ENCODE measurements at places on chromosomes 11 and 22.

DNA sequence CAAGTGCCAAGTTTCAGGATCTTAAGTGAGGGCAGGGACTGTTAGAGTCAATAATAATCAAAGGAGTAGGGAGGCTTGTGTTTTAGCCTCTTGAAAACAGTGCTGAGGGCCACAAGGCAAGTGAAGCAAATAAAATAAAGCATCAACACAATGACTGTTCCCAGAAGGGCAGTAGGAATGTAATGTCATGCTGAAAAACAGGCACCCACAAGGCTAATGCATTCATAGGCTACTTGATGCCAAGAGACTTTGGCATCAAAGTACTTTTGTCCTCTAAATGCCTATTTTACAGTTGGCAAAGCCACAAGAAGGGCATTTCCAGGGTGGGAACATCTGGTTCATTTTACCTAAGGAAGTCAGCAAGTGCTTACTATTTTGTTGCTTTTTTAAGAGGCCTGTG, 22.9 kb downstream of the RAB39A start:
- DNase-seq, result no peak

GRCh38 chr11:118430956-118431355, 5.3 kb upstream of the KMT2A start:
- no peak for DNase-seq

DNA sequence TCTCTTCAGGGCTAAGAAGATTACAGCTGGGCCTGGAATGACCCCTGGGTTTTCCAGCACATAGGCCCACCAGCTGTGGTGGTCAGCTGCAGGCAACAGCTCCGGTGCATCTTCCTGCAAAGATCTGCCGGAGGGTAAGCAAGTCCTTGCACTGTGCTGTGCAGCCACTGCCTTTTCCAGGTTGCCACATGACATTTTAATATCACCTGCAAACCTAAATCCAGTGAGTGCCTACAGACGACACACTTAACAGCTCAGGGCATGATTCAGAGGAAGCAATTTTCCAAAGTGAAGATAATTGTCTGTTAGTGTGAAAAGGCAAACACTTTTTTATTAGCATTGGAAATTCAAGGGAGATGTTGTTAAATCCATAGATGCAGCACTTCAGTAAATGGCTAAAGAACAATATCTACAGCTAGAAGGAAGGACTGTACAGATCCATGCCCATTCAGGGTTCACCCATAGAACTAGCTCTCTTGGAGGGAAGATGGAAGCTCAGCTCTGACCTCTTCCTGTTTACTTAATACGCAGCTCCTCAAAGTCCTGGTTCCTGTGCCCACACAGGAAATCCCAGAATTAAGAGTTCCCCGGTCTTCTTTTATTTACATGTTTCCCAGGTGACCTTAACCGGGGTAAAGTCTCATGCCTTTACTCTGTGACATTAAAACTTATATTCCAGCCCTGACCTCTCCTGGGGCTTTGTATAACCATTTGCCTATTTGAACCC, 13.3 kb upstream of the NRIP3 start:
- no peak for DNase-seq

DNA sequence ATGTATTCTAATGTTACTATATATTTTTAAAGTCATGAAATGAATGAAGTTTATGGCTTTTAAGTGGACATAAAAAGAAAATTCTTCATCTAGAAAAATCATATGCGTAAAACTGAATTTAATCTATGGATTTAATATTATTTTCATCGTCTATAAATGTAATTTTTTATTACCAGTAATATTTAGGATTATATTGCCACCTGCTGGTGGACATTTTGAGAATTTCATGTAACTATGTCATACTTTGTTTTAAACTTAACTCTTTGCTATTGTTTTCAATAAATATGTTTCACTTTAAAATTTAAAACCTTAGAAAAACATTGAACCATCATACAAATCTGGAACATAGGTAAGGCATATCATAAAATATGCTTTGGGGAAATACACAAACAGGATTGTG, 66.5 kb upstream of the CEP126 start:
- no peak for DNase-seq

- no peak for DNase-seq
These were observed 50.4 kb upstream of the CTSC start for GRCh38 chr11:88387957-88388356.

DNA sequence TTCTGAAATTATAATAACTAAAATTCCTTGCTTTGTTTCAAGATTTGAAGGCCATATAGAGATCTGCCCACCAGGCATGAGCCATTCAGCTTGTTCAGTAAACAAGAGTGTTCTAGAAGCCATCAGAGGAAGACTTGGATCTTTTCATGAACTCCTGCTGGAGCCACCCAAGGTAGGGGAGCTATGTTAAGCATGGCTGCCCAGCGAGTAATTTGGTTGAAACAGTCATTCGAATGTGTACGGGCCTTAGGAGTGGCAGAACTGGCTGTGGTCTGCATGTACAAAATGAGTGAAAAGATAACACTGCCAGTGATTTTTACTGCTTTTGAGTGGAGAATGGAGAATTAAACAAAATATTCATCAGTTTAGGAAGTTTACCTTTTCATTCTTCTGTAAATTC, 103.7 kb downstream of the PPP6R3 start:
- no peak for DNase-seq

- no peak for DNase-seq
These were observed 21.5 kb downstream of the KCTD21 start for GRCh38 chr11:78166855-78167469.

GRCh38 chr22:44455151-44455962, 42.7 kb downstream of the RTL6 start:
- DNase-seq, result peak; percentile 56

GRCh38 chr11:3167143-3168119, 2.3 kb upstream of the OSBPL5 start:
- no peak for DNase-seq

- DNase-seq, result no peak
These were observed 95.1 kb downstream of the CELSR1 start for GRCh38 chr22:46442217-46442853.

GRCh38 chr11:125902277-125902926, 604 bp downstream of the PUS3 start:
- DNase-seq, result no peak

DNA sequence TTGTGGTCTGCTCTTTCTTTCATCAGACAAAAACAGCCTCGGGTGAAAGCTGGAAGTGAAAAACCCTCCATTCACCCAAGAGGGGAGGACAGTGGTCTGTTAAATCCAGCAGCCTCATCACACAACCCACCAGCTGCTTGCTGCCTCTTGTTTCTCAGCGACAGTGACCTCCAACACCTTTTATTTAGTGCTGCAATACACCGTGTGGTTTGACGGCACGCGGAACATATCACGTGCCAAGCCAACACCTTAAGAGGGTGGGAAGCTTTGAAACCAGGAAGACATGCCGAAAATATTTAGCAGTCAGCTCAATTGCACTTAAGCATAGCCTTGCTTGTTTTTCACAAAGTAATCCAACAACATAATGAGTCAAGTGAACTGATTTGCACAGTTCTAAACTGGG, 39.8 kb upstream of the POGLUT3 start:
- no peak for DNase-seq

- no peak for DNase-seq
These were observed 47.1 kb downstream of the CWC15 start for GRCh38 chr11:94926271-94926625.

GRCh38 chr11:119433358-119433725, 10.4 kb upstream of the THY1 start:
- DNase-seq, result no peak

DNA sequence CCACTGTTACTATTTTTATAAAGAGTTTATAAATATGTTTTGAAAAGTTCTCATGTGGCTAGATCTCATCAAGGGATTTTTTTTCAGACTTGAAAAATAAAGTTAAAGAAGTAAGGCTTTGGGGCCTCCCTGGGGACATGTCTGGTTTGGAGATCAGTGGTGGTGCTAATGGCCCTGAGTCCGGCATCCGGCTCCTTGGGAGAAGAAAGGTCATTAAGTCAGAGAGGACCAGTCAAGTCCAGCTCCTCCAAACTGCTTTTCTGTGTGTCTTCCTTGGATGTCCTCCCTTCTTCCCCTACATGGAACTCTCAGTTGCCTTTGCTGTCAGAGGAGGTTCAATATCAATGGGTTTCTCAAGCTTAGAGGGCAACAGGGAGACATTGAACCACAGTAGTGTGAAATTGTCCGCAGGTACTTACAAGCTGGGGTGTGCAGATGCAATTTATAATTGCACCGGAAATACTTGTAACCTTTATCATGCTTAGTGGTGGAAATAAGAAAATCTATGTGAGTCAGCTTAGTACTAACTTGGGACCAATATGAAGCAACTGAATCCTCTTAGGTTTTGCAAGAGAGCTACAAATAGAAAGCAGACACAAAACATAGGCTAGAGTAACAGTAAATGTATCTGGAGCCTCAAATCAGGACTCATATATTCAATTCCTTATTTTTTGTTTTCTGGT, 144.3 kb downstream of the TEAD1 start:
- DNase-seq, result no peak

GRCh38 chr11:94968334-94968958, 4.9 kb downstream of the CWC15 start:
- no peak for DNase-seq

DNA sequence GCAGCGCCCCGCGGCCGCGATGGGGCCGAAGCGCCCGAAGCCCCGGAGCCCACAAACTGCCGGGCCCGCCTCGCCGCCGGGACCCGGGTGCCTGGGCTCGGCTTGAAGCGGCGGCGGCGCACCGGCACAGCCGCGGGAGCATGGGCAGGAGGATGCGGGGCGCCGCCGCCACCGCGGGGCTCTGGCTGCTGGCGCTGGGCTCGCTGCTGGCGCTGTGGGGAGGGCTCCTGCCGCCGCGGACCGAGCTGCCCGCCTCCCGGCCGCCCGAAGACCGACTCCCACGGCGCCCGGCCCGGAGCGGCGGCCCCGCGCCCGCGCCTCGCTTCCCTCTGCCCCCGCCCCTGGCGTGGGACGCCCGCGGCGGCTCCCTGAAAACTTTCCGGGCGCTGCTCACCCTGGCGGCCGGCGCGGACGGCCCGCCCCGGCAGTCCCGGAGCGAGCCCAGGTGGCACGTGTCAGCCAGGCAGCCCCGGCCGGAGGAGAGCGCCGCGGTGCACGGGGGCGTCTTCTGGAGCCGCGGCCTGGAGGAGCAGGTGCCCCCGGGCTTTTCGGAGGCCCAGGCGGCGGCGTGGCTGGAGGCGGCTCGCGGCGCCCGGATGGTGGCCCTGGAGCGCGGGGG, 346 bp downstream of the FJX1 start:
- DNase-seq, result no peak

DNA sequence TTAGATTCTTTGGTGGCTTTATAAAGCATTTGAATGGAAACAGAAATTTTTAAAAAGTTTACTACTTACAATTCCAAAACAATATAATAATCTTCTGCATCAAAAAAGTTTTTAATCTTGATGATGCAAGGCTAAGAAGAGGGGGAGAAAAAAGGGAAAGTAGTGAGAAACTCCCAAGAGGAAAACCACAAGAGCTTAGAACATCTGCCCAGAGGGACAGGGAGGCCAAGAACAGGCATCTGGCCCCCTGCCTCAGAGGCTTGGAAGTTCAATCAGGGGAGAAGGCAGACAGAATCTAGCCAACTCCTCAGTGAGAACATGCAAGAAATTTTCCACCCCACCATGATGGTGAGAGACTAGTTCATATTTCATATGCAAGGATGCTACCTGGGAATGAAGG, 23.8 kb upstream of the TTC28 start:
- no peak for DNase-seq

DNA sequence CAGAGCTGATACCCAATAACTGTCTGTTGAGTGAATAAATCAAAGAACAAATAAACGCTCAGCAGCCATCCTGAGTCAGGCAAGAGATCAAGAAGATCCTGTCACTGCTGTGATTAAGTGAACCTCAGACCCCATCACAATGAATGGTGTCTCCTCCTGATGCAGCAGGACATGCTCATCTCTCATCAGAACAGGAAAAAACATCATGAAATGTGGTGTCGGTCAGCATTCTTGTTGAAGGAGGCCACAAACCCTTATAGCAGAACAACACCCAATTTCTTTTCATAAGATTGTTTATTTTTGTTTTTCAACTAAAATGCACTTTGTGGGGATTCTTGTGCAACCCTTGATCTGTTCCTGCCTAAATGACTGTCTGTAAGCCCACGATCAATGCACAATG, 60.3 kb downstream of the SYTL2 start:
- no peak for DNase-seq

DNA sequence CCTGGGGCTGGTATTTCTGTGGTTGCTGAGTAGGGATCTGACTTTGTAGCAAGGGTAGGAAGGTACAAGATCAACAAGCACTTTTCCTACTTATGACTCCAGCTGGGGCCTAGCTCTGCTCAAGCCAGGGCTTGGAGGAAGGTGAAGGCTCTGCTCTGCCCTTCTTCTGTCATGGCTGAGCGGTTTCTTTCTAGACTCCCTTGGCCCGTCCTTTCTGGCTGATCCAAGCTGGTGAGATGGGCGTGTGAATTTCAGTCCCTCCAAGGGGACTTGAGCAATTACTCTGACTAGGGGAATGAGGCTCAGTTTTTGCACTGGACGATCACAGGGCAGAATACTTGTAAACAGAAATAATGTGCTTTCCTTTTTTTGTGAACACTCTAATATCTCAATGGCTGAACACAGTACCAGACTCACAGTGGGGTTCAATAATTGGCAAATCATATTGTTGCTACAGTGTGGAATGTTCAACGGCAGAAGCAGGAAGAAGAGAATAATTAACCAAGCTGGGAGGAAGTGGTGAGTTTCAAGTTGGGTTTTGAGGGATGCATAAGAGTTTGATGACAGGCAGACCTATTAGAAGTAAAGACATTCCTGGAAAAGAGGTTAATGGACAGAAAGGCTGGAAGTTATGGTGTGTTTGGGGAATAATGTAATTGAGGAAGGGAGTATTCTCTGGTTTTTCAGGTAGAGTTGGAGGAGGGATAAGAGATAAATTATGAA, 507.6 kb downstream of the MIAT start:
- no peak for DNase-seq

GRCh38 chr11:64264371-64264852, 13.1 kb downstream of the PLCB3 start:
- DNase-seq, result no peak

GRCh38 chr11:14445542-14446530, 53.8 kb downstream of the COPB1 start:
- DNase-seq, result no peak

DNA sequence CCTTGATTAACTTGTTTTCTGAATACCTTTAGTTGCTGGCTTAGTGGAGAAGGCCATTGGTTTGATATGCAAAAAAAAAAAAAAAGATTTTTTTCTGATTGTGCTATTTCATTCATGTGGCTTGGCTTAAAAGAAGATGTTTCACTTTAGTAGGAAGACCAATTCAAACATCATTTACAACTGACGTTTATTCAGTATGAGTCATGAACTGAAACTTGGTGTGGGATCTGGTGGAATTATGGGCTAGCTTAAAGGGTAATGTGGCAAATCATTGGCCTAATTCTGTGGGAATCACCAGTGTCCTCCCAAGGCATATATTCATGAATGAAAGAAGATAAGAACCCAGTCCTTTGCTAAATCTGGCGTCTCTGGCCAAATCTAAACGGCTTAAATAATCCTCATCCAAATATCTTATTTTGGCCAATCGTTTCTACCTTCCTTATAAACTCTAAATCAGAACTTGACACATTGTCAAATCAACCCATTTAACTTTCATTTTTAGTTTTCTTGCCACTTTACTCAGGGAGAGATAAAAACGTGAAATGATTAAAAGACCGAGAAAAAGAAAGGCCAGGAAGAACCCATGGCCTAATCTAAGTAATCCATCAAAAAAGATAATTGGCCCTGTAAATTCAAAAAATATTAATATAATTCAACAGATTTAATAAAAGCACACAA, 77.0 kb downstream of the DDIAS start:
- no peak for DNase-seq

Measured in right atrium auricular region (tissue), 2 donors.